Activated naive CD4-positive, alpha-beta T cell (primary cell): ENCODE measurements at places on chromosomes 1 and 21.

- no peak for DNase-seq
Observed at GRCh38 chr1:75785320-75785982, 605 bp upstream of the RABGGTB start.

DNA sequence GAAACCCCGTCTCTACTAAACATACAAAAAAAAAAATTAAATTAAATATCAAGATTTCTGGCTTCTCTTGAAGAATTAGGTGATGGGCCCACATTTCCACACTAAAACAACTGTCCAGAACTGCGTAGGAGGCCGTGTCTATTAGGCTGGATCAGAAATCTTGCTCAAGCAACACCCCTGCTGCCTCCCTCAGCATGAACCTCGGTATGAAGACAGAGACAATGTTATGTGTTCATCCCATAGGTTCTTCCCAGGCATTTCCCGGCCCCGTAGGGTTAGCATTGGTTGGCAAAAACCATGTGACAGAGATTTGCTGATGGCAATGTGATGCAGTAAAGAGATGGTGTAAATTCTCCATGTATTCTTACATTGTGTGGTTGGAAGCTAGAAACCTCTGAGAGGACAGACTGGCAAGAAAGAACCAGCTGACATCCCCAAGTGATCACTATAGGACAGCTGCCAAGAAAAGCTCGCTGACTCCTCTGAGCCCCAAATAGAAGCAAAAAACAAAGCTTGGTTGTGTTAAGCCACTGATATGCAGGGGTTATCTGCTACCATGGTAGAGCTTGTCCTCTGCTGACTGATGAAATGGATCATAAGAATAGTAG is 34.5 kb downstream of the EBNA1BP2 start:
- no peak for DNase-seq

DNA sequence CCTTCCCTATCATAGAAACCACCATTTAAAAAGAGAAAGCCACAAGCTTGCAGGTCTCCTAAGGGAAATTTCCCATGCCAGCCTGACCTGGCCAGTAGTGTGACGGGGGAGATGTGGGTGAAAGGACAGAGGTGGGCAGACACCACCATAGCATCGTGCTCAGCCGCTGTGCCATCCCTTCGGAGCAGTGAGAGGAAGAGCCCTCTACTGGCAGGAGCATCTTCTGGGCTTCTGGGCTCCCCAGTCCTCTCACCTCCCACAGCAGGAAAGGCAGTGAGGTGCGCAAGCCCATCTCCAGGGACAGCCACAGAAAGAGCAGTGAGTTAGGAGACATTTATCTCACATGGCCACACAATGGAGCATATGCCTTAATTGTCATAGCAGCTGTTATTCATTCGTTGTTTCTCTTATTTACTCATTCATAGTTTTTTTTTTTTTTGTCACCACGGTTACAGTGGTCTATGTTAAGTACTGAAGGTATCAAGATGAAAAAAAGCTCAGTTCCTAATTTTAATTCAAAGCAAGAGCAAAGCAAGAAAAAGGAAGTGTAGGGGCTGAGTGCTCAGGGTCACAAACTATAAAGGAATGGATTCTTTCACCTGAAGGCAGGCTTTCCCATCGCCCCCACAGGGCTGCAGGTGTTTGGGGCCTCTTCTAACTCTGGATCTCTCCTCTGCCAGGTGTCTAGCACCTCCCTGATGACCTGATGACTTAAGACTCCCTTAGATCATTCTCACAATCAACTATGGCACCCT is 48.8 kb upstream of the CAMK1G start:
- DNase-seq: no peak

DNA sequence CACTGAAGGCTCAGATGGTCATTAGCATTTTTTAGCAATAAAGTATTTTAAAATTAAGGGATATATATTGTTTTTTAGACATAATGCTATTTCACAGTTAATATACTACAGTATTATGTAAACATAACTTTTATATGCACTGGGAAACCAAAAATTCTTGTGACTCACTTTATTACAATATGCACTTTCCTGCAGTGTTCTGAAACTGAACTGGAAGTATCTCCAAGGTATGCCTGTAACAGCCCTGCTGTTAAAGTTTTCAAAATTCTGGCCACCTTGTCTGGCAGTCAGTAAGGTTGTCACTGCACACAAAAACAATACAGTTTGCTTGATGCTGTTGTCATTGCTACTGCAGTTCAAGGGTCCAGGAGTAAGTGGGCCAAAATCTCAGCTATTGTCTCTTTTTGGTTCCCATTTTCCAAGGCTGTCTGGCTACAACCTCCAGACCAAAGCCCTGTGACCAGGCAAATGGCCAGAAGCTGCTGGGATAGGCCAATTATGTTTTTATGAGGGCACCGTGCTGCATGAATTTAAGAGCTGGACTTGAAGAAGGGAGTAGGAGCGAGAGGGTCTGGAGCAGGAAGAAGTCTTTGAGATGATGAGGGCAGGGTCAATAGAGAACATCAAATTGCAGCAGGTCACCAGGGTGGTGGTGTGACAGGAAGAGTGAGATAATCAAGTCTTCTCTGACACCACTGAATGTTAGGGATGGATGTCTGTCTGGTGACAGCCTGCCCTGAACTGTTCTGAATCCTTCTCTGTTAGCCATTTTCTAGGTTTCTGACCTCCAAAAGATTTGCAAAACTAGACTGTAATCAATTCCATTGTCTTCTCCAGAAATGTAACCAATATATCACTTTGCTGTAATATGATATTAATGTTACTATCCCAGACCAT is 82.3 kb upstream of the CACHD1 start:
- DNase-seq: no peak

GRCh38 chr1:204584699-204585372 is 68.6 kb downstream of the MDM4 start:
- DNase-seq: no peak

DNA sequence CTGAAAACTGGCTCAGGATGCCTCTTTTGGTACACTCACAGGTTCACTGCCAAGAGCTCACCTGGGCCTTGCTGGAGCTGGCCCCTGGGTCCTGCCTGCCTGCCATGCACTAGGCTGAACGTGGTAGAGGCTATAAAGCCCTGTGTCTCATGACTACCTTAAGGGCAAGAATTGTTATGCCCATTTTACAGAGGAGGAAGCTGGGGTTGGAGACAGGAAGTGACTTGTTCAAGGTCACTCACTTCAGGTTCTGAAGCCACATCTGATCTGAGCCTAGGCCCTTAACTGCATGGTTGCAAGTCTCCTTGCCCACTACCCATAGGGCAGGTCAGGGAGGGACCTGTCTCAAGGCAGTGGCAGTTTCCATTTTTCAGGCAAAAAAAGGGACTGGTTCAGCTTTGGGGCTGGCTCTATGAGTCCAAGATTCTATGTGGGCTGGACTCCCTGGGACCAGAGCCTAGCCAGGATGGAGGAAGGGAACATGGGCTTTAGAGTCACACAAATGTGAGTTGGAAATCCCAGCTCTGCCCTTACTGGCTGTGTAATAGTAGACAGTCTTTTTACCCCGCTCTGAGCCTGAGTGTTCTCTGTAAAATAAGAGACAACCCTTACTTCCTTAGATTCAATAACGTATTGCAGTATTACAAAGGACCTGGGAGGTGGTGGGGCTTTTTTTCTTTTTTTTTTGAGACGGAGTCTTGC is 7.8 kb downstream of the STK40 start:
- DNase-seq: no peak

GRCh38 chr1:51976846-51977602 is 13.5 kb downstream of the RAB3B start:
- DNase-seq: no peak

- no peak for DNase-seq
Observed at GRCh38 chr1:8441426-8441825, 123.5 kb downstream of the SLC45A1 start.

DNA sequence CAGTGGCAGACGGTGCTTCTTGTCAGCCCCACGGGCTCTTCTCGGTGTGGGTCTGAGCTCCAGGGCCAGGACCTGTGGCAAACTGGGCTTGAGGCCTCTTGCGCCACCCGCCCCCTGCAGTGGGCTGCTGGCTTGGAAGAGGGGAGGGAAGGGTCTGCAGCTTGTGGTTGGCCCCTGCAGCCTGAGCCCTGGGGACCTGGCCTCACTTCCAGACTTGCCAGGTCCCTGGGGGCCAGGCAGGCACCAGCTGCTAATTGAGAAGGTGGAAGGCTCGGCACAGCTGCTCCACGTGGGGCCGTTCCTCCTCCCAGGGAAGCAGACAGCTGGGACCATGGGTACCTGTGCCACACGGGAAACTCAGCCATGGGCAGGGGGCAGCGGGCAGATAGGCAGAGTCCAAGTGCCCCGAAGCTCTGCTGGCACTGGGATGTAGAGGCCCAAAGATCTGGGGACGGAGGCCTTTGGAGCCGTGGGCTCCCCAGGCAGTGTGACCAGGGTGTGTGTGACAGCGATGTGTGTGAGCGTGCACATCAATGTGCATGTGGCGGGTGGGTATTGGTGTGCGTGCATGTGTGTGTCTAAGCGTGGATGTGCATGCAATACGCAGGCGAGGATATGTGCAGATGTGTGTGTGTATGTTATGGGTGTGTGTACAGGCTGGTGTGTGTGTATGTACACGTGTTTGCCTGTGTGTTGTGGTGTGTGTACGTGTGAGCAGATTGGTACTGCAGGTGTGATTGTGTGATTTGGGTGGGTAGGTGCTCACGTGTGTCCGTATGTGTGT is 39.3 kb downstream of the TP73 start:
- no peak for DNase-seq

DNA sequence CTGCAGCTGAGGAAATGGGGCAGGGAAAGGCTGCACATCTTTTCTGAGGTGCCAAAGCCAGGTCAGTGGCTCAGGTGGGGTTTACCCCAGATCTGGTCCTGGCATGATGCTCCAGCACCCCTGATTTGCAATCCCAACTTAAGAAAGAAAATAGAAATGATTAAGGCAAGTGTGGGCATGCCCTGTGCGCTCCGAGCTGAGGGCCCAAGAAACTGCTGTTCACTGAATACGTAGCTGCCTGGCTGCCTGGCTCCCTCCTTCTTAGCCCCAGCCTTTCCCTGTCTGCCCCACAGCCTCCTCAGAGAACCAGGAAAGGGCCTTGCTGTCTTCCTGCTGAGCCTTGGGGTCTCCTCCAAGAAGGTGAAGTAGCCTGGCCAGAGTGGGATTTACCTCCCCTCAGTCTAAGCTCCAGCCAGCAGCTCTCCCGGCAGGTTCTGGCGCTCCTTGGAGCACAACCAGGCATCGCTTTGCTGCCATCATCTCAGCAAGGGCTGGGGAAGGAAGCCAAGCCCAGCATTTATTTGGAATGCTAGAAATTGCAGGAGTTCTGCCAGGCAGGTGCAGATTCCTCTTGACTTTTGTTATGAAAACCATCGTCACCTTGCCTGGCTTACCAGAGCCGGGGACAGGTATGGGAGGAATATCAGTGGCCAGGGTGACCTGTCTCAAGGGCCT is 51.3 kb upstream of the SELENON start:
- DNase-seq: no peak

GRCh38 chr1:164618202-164618564 is 59.2 kb downstream of the PBX1 start:
- DNase-seq: no peak

DNA sequence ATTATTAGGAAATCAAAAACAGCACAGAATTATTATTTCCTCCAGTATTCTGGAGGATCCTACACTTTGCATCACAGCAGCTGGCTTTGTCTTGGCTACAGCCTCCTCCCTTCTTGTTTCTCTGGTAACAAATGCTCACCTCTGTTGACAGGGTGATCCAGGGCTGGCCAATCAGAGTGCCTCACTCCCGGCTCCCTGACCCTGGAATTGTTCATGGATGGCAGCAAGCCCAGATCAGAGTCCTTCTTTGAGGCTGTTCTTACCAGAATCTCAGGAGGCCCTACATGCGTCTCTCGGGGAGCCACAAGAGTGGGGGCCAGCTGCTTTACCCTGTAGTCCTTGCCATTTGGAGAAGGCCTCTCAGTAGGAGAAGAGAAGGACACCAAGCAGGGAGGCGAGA is 48.4 kb upstream of the IGSF5 start:
- DNase-seq: no peak

DNA sequence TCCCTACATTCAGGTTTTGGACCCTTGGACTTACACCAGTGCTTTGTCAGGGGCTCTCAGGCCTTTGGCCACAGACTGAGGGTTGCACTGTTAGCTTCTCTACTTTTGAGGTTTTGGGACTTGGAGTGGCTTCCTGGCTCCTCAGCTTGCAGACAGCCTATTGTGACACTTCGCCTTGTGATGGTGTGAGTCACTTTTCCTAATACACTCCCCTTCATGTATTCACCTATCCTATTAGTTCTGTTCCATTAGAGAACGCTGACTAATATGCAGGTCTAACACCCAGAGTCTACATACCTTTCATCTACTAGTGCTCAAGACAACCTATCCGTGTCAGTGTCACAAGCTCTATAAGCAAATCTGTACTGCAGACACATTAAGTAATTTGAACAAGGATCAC is 605.3 kb downstream of the KCNT2 start:
- no peak for DNase-seq

GRCh38 chr1:11407301-11407994 is 71.5 kb upstream of the DISP3 start:
- no peak for DNase-seq

DNA sequence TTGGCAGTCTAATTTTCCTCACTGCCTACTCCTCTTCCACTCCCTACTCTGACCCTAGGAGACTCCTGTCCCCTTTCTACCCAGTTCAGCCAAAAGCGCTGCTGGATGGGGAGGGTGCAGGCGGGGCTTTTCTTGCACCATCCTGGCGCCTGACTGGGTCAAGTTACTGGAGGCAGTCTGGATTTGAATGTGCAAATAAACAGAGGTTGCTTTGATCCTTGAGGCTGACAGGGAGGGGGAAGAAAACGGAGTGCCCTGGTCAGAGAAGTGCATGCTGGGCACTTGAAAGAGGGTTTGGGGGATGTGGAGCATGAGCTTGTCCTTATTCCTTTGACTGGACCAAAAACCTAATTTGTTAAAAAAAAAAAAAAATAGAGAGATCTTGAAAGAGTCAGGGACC is 76.8 kb upstream of the SOX13 start:
- no peak for DNase-seq

- DNase-seq: no peak
Observed at GRCh38 chr1:199403531-199404116, 623.9 kb upstream of the NR5A2 start.

DNA sequence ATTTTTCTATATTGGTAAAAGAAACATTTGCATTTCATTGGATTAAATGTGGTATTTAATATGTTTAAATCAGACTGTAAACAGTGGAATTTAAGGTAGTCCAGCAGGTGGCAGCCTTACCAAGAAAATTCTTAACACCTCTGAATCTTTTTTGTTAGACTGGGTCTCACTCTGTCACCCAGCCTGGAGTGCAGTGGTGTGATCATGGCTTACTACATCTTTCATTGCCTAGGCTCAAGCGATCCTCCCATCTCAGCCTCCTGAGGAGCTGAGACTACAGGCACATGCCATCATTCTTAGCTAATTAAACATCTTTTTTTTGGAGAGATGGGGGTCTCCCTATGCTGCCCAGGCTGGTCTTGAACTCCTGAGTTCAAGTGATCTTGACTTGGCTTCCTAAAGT is 98.8 kb downstream of the RABGAP1L start:
- peak; percentile 0 for DNase-seq
